ENCODE measurements at places on chromosomes 1 and 21.

DNA sequence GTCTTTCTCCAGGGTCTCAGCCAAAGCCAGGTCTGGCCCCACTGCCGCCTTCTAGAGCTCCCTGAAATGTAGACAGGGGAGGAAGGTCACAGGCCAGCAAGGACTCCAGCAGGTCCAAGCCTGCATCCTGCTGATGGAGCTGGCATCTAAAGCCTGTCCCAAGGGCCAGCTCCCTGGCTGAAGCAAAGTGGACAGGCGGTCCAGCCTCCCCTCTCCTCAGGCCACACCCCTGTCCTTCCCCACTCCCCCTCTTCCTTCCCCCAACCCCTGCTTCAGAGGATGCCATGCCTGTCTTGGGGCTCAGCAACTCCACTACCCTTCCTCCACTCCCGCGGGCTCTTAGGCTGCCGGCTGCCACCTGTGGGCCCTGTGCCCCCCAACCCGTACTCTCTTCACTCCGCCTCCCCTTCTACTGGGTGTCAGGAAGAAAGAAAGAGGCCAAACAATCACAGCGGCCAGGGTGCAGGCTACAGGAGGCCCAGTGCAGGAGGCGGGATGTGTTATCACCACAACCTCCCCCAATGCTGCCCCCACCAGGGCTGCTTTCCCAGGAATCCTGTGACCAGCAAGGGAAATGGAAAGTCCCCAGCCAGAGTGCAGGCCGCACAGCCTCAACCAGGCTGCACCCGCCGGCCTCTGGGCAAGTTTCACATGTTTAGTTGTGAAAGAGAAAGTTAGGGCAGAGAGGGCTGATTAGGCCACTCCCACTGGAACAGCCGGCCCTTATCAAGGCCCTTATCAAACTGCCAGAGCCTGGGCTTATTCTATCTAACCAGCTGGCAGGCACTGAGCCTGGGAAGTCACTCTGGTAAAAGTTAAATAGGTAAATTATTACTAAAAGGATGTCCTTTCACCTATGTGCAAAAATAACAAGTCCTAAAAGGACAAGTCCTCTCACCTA is 34.1 kb downstream of the ACOT7 start:
- peak; percentile 93 for DNase-seq

DNA sequence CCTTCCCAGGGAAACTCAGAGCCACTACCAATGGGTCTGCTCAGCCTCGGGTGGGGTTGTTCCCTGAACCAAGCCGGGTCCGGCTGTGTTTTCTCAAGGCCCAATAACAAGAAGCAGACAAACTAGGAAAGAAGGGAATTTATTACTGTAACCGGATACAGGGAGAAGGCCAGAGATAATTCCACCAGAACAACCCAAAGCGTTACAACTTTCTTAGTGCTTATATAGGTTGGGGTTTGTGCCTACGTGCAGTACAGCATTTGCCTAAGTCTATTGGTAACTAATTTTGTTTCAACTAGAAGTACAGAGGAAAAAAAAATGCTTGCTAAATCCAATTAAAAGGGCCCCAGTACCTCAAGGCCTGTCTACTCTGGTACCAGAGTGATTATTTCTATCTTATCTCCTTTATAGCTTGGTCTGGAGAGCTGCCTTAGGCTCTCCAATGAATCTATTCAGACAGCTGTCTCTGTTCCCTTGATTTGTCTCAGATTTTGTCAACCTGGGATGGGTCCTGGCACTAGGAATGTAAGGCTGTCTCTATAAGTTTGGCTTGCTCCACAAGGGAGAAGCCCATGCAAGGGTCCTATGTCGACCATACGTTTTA is 57.3 kb upstream of the CCDC190 start:
- no peak for DNase-seq

DNA sequence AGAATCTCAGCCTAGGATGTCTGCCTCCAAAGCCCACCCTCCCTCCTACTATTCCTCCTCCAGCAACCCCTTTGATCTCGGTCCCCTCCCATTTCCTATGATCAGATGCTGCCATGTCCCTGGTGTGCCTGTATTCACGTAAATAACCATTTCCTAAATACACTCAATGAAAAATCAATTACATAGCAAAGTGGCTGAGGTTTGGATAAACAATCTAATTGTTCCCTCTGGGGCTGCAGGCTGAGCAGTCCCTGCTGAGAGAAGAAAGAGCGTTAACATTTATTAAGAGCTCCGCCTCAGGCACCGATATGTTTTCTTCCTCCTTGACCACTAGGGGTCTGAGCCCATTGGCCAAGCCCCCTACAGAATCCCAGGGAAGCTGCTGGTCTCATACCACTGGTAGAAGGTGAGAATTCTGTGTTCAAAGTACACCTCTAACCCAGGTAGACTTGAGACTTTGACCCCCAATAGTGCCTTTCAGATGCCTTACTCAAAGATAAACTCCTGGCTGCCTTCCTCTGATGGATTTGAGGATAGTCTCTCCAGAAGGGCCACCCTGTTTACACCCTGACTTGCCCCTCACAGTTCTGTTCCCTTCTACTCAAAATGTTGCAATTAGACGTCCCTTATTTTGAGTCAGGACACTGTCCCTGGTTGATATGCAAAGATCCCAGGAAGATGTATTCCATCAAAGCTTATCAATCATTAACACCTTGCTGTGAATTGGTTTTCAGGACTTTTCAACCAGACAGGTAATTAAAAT is 33.9 kb upstream of the CAMK1G start:
- DNase-seq: no peak

DNA sequence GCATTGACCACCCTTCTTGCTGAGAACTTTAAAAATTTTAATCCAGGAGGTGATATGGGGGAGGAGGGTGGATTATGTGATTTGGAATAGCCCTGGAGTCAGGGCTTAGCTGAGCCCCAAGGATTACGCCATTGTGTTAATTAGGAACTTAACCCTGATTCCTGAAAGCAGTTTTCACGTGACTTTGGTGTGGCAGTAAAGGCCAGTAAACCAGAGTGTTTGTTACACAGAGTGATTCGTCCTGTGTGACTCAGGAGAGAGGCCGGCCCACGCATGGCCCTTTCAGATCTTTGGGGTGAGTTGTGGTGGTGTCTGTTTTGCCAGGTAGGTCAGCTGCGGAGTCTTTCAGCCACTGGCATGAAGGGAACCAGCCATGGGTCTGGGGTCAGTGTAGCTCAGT is 107.6 kb downstream of the NOS1AP start:
- no peak for DNase-seq

DNA sequence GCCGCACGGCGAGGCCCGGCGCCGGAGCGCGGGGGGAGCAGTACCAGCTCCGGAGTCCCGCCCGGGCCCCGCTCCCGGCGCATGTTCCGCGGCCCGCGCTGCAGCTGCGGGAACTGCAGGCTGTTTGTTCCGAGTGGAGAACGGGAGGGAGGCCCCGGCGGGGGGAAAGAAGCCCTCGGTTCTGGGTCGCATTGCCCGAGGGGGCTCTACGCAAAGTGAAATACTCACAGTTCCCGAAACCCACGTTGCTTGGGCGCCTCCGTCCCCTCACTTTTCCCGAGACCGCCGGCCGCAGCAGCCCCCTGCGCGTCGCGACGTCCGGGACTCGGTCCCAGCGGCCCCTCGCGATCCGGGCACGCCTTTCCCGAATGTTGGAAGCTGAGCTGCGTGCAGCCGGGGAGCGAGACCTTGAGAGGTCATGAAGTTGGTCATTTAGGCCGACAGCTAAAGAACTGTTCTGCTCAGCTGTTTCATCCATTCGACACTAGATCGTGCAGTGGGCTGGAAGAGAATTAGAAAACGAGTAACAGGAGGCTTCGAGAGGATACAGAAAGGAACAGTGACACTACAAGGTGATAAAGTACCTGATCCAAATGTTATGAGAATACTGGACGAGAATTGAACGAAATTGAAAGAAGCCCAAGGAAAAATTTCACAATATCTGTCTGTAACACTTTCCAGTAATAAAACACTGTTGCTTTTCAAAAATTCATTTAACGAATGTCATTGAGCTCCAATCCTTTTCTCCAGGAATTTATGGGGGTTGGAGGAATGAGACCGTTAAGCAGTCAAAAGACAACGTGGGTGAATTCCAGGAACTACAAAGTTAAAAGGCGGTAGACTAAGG is 657 bp upstream of the LIN9 start:
- no peak for DNase-seq

DNA sequence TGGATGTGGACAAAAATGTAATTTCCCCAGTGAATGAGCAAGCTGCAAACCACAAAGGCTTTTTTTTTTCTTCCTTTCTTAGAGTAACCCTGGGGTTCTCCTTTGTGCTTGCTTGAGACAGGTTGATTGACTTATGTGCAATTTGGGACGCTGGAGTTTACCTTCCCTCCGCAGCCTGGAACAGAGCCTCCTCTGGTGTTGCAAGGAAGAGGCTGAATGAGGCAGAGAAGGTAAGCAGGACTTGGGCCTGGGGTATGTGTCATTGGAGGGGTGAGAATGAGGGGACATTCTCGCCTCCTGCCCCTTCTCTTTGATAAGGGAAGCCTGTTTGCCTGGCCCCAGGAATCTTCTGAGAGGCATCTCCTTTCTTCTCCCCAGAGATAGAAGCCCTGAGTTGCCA is 49.8 kb downstream of the NFASC start:
- no peak for DNase-seq

DNA sequence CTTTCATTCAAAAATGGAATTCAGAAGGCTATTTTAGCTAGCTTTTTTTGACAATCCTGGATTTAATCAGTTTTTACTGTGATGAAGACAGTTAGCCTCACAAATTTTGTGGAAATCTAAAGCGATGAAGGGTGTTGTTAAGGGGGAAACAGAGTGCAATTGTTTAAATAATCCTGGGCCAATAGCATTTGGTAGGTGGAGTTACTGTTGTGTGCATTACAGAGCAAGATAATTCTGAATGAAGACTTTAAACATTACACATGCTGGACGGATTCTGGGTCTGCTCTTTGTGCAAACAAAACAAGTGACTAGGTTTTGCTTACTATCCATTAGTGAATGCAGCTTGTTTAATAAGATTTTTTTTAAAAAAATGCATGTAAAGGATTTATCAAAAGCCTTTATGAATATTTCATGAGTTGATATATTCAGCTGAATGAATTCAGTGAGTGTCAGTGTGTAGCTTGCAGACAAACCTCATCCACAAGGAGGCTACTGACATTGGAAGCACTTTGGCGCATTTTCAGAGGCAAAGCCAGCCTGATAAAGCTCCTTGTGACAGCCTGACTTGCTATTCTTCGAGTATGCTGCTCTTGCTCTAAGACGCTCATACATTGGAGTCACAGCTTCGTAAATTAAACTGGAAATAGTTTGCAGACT is 199.6 kb downstream of the PDE4B start:
- no peak for DNase-seq

- no peak for DNase-seq
These were observed 289.9 kb downstream of the DPYD start for GRCh38 chr1:97630948-97631347.

- DNase-seq: no peak
These were observed 16.0 kb upstream of the PLEKHG5 start for GRCh38 chr1:6507461-6507911.

DNA sequence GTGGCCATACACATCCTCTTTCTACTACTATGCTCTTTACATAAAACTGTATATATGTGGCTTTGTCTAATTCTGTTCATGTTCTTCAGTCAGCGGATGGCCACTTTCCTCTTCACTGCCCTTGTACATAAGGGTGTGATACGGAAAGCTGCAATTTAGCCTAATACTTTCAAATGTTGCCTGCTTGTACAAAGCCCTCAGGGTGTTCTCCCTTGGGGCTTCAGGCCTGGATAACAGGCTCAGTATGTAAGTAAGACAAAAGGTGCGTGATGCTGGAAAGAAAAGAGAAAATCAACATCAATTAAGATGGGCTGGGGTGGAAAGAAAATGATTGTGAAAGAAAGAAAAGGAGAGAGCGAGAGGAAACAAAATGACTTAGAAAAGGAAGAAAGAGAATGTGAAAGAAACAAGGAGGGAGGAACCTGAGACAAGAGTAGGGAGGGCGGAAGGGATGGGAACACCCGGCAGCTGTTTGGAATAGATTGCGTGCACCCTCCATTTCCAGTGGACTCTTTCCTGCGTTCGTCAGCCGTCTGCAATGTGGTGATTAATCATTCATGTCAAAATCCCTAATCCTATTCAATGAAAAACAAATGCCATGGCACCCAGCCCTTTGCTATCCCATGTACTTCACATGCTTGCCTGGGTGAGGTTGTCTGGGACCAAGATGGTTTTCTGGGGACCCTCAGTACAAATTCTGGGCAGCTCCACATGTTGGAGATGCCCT is 553.6 kb downstream of the NUF2 start:
- DNase-seq: no peak

GRCh38 chr21:36976882-36977651 is 10.6 kb upstream of the HLCS start:
- DNase-seq: peak; percentile 75

GRCh38 chr1:30893776-30894507 is 14.6 kb downstream of the SDC3 start:
- DNase-seq: no peak

GRCh38 chr21:16709866-16710550 is 802.8 kb upstream of the CXADR start:
- DNase-seq: no peak

GRCh38 chr1:20636785-20637347 is 3.6 kb downstream of the PINK1 start:
- no peak for DNase-seq

GRCh38 chr1:75412616-75413015 is 198.3 kb downstream of the SLC44A5 start:
- DNase-seq: no peak

GRCh38 chr1:16628361-16629111 is 15.2 kb upstream of the NBPF1 start:
- DNase-seq: no peak

DNA sequence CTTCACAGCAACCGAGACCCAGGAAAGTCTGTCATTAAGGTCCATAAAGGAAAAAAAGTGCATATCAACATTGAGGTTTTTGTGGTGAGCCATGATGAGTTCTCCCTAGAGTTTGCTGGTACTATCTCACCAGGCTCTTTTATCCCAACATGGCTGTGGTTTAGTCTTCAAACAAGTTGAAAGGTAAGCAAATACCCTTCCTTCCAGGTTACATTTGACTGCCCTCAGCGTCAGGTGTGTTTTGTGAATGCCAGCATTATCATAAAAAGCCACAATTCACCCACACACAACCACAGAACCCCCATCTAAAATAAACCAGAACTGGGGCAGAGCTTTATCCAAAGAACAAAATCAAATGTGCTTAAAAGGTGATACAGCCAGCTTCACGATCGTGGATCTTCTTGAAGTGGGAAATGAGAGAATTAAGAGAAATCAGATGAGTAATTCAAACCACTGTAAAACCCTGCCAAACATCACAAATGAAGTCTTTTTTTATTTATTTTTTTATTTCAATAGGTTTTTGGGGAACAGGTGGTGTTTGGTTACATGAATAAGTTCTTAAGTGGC is 64.7 kb downstream of the SETD4 start:
- no peak for DNase-seq

- DNase-seq: no peak
These were observed 153.9 kb upstream of the GREM2 start for GRCh38 chr1:240765732-240766363.

DNA sequence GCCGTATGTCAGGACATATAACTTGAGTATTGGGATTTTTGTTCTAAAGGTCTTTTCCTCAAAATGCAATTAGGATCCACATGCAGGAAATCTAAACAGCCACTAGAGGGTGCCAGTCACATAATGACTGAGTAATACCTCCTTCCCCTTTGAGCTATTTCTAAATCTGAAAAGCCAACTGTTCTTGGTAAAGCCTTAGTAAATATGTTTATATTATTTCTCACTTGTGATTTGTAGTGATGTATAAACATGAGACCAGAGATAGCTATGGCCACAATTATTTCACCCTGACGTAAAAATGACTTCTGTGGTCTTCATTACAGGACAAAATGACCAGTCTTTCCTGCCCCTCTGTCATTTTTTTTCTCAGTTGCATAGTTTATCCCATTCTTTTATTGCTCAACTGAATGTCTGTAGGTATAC is 41.0 kb upstream of the DR1 start:
- peak; percentile 86 for DNase-seq
